ENCODE measurements at places on chromosomes 2 and 18.

- DNase-seq = no peak
Measured at GRCh38 chr2:73705091-73705490, 32.1 kb downstream of the TPRKB start.

- no peak for DNase-seq
Measured at GRCh38 chr2:164664070-164664469, 42.8 kb upstream of the GRB14 start.

GRCh38 chr2:127954857-127955256 is 69.1 kb upstream of the AMMECR1L start:
- DNase-seq = no peak

DNA sequence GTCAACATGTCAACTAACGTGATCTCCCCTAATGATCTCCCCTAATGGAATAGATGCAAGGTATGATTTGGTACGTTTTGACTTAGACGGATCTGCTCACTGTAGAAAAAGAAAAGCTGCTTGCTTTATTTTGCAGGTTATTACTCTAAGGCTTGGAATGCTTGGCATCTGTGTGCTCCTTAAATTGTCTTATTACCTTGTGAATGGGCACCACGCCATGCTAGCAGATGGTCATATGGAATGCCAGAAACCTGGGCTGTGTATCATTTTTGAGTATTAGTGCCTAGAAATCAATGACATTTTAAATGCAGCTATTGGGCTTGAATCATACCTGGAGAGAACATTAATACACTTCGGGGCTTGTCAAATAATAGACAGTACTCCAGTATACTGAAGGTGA is 16.5 kb upstream of the FIGN start:
- DNase-seq = no peak
